ENCODE measurements at places on chromosomes 5 and 9. TPM values are rescaled to one million over a fixed set of nuclear protein-coding genes. Genes with fewer than 3 reads are reported as not detected.

DNA sequence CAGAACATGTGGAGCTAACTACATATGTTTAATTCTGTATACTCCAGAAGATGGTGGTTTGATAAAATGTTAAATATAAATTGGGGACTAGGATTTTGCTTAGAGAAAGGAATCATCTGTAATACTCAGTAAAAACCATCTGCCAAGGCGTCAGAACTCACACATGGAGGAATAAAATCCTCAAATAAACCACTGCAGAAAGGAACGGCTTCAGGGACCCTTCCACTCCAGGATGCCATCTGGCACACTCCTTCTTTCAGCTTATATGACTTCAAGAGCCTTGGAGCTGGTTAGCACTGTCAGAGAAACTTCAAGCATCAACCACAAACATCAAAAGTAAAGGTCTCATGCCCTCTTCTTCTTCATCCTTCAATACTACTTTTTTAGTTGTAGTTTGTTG is 360.6 kb downstream of the PLK2 start:
- DNase-seq = no peak

- no peak for DNase-seq
Observed at GRCh38 chr5:121919046-121919445, 42.7 kb upstream of the SRFBP1 start.

GRCh38 chr5:59732806-59733205 is 160.7 kb downstream of the PDE4D start:
- DNase-seq = no peak

DNA sequence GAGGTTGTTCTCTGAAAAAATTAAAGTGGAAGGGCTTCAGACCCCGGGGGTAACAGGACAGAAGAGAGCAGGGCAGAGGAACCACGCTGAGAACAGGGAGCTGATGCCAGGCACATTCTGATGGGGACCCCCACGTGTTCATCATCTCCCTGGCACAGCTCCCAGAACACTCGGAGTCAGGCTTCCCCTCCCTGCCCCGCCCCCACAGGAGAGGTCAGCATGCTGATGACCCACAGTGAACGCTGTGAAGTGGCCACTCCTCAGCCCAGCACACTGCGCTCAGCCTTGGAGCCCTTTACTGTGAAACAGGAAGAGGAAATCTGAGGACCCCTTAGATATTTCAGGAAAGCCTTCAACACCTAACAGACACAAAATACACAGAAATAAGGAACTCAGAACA is 16.4 kb downstream of the RETREG1 start:
- peak; percentile 28 for DNase-seq

GRCh38 chr5:157072508-157072907 is 13.6 kb upstream of the HAVCR1 start:
- DNase-seq = no peak

- DNase-seq = no peak
Observed at GRCh38 chr5:79526928-79527327, 13.0 kb upstream of the HOMER1 start.

DNA sequence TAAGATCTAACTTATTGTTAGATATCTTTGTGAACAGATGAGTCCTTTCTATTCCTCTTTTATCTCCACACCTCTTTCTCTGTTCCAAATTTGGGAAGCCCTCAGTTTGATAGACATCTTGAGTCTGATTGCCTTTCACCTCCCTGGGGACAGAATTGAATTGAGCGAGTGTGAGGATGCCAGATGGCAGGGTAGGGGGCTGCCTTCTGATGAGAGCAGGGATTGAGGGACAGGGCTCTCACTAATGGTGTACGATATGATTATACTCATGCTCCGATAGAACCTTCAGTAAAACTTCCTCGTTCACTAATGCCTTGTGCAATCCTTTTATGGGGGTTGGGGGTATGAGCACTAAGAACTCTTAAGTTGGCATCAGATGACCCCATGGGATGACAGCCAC is 172.1 kb upstream of the DAP start:
- no peak for DNase-seq

- no peak for DNase-seq
Observed at GRCh38 chr5:34571677-34572041, 84.5 kb upstream of the RAI14 start.

DNA sequence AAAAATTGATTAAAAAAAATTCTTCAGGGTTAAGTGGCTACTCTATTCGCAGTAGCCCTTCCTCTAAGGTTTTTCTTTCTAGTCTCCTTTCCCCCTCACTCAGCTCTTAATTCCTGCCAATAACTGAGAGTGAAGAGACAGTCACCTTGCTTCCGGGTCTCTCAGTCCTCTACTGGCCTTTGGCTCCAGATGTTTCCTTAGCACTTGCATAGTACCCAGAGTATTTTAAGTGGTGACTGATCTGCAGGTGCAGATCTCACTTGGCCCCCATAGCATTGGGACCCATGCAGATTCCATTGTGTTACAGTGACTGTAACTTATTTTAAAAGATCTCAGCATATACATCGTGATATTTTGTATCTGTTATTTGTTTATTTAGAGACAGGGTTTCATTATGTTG is 66.2 kb downstream of the GCNT1 start:
- no peak for DNase-seq

GRCh38 chr5:37668524-37669047 is 171.3 kb downstream of the GDNF start:
- DNase-seq = peak; percentile 46

GRCh38 chr9:115050002-115050490 is 67.9 kb downstream of the TNC start:
- no peak for DNase-seq

DNA sequence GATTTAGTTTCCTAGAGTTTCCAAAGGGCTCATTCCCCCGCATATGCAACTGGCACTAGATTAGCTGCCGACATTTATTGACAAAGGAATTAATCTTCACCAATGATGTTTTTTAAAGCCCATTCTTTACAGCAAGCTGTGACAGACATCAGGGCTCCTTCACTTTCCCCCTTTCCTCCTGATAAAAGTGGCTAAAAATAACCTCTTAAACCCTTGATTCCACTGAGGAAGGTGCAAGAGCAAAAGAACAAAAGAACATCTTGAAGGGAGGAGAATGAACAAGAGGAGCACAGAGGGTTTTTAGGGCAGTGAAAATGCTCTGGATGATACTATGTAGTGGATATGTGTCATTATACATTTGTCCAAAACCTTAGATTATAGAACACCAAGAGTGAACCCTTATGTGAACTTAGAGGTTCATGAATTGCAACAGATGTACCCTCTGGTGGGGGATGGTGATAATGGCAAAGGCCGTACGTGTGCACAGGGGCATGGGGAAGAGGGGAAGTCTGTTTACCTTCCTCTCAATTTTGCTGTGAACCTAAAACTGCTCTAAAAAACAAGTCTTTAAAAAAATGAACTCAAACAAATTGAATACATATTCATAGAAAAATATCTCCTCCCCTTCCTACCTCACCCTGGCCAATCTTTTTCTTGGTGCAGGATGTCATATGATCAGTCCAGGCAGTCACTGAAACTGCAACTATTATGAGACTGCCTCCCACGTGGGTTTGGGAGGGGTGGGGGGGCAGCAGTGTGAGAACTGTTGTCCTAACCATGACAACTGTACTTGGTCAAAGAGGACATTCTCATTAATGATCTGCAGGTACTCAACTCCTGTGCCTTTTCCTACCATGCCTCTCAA is 83.0 kb downstream of the MARCHF3 start:
- DNase-seq = peak; percentile 65

GRCh38 chr9:106994463-106994862 is 131.5 kb downstream of the ZNF462 start:
- DNase-seq = no peak

DNA sequence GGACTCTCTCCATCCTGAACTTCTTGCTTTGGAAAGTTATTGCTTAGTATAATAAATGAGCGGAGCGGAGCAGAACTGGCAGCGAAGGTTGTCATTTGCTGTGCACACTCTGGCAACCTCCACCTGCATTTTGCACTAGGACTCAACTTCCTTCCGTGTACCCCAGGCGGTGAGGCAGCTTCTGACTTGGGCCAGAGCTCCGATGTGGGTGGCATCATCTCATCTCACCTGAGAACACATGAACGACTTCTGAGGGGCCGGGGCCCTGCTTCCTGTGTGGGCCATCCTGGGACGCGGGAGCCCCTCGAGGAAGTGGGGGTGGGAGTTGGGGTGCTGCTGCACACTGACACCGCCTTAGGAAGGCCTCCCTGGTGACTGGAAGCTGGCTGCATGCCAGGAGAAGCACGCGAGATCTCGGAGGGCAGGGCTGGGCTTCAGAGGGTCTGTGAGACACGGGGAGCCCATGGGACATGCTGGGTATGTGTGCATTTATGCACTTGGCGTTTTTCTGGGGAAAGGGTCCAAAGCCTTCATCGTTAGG is 56.5 kb upstream of the COL5A1 start:
- DNase-seq = no peak

- DNase-seq = no peak
Observed at GRCh38 chr9:15010581-15010980, 100.4 kb upstream of the FREM1 start.

- DNase-seq = no peak
Observed at GRCh38 chr5:31453522-31453921, 78.4 kb downstream of the DROSHA start.

DNA sequence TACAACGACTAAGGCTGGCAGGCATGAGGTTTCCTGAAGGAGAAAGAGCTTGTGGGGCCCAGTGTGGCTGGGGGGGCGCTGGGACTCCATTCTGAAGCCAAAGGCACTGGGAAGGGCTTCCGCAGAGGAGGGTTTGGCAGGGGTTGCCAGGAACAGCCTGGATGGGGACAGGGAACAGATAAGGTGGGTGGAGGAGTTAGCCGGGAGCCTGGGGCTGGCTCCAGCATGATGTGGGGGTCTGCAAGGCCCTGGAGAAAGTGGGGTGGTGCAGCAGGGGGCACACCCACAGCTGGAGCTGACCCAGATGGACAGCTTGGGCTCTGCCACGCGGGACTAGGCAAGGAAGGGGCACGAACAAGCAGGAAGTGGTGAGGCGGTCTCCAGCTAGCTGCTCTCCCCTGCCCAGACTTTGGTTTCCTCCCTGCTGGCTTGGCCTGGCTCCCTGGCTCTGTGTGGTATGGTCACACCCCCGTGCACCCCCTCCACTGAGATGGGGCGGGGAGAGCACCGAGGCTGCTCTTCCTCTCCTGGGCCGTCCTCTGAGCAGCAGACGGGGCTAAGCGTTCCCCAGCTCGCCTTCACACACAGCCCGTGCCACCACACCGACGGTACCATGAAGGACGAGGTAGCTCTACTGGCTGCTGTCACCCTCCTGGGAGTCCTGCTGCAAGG is at the start of gene LTC4S:
TSS of gene LTC4S (plus strand) at position 519 of the 672 bp plus-strand sequence. CDS start at position 614, 95 bp downstream.
- DNase-seq = peak; percentile 35

The PRELID1 gene
- total RNA-seq = 109 TPM

The MAMDC2 gene
- total RNA-seq = 2.6 TPM

The ARL14EPL gene
- under 0.01 TPM for total RNA-seq

The SPINK13 gene
- not detected for total RNA-seq

The SIT1 gene
- total RNA-seq = not detected

The GAPVD1 gene
- 41.6 TPM for total RNA-seq

The ZNF484 gene
- total RNA-seq = 6.8 TPM
